ENCODE measurements at places on chromosomes 2 and 18. TPM values are rescaled to one million over a fixed set of nuclear protein-coding genes. Genes with fewer than 3 reads are reported as not detected.

FKBP7 gene
- total RNA-seq, result 49.9 TPM

PARD6G gene
- 5.8 TPM for total RNA-seq

FSIP2 gene
- 0.15 TPM for total RNA-seq

RGPD4 gene
- total RNA-seq, result not detected

TSGA10 gene
- total RNA-seq, result 7.6 TPM

USP34 gene
- 111 TPM for total RNA-seq

Data from smooth muscle cell of trachea (primary cell).